ENCODE measurements at places on chromosomes 5 and 9.
A peak's percentile ranks its signal among the peaks of the same experiment; 100 is the strongest.

DNA sequence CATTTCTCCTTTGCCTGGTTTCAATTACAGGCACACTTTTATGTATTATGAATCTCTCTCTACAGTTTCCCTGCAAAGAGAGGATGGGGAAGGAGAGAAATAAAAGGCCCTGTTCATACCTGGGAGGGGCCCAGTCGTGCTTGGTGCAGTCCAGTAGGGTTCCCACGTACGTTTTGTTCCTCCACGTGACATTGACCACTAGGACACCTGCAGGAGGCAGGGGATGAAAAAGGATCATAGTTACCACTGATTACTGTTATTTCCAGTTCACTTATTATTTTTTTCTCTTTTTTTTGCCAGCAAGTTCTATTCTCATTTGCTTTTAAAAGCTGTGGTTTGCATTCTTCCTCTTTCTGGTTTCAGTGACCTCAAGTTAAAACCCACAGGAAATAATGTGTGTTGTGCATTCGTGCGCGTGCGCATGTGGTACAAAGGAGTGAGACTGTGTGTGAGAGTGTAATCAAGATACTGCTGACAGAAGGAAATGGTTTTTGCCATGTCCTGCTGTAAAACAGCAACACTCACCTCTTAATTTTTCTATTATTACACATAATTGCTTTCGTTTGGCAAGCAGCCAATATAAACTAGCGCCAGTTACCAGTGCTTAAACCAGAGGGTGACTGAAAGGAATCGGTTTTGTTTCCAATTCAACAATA lies 96.8 kb downstream of the ZNF608 start:
- DNase-seq, result peak; percentile 32

DNA sequence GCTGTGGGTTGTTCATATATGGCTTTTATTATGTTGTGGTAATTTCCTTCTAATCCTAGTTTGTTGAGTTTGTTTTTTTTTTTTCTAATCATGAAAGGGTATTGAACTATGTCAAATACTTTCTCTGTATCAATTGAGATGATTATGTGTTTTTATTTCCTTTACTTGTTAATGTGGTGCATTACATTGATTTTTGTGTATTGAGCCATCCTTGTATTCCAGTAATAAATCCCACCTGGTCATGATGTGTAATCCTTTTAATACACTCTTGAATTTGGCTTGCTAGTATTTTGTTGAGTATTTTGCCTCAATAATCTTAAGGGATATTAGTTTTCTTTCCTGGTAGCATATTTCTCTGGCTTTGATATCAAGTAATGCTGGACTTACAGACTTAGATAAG lies 13.1 kb upstream of the ERCC6L2 start:
- no peak for DNase-seq

DNA sequence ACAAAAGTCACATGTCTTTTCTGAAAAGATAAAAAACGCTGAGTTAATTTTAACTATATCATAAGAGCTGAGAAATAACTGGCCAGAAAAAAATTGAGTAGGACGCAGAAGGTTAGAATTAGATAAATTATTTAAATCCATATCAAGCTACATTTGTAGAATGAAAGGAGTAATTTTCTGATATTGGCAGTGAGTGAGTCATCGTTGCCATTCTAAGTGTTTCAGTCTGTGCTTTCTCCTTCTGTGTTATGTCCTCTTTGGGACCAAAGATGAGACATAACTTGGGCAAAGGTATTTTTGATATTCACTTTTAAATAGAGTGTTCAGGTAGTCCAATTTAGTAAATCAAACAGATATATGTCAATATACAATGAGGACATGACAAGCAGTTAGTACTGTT lies 34.4 kb upstream of the KCNN2 start:
- DNase-seq, result no peak

DNA sequence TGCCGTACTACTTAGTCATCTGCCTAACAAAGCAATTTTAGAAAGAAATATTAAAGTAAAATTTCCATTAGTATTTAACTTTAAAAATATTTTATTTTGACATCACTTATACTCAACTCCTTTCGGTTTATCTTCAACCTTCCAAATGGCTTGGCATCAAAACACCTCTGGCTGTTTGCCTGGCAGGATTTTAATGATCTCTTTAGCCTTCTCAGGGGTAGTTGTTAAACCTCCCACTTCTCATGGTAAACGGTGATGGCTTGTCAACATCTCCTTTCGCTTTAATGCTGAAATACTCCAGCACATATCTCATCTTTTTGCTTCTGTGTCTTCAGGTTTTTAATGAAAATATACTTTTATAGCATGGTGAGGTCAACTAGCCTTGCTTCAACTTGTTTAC lies 747.1 kb downstream of the CETN3 start:
- DNase-seq, result no peak

DNA sequence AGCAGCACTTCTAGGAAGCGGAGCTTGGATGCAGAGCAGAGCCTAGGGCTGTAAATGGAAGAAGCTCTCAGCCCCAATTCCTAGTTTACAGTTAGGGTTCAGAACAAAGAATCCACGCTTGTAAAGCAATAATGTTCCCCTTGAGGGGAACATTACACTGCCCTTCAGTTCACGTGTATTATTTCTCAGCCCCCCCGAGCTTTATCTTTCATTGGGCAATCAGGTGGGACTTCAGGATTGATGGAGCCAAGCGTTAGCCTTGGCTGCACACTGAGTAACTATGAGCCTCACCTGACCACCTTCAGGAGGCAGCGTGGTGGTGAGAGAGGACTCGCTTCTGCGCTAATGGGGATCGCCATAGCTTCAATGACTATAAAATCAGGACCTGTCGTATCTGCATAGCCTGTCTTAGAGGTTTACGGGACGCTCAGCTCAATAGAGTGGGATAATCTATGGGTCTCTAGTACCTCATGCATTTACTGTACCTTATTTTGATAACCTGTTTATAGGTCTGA lies 157.0 kb upstream of the RASEF start:
- DNase-seq, result no peak

DNA sequence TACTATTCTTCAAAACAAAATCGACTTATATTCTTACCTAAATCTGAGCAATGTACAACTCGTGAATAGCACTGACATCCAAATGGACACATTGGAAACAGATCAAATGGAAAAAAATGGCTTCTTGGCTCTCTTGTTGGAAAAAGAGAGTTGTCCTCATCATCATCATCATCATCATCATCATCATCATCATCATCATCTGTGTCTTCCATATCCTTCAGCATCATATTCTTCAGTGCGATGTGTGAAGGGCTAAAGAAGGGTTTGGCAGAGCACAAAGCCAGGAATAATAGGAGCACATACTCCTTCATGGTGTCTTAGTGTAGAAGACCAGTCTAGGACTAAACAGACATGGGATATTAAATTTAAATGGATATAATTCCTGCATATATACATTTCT lies 7.7 kb downstream of the ASPN start:
- no peak for DNase-seq

DNA sequence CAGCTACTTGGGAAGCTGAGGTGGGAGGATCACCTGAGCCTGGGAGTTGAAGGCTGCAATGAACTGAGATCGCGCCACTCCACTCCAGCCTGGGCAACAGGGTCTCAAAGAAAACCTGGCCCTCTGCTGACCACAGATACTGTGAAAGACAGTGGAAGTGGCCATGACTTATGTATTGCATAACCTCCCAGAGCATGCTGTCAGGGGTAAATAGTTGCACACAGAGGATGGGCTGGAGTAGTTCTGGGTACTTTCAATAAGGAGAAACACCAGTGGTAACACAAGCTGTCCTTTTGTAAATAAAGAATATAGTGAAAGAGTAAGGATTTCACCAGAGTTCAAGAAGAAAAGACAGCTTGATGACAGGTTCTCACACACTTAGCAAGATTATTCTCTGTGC lies 1.8 kb downstream of the ACER2 start:
- no peak for DNase-seq

- no peak for DNase-seq
These were observed 101.2 kb downstream of the MSX2 start for GRCh38 chr5:174825587-174825986.

DNA sequence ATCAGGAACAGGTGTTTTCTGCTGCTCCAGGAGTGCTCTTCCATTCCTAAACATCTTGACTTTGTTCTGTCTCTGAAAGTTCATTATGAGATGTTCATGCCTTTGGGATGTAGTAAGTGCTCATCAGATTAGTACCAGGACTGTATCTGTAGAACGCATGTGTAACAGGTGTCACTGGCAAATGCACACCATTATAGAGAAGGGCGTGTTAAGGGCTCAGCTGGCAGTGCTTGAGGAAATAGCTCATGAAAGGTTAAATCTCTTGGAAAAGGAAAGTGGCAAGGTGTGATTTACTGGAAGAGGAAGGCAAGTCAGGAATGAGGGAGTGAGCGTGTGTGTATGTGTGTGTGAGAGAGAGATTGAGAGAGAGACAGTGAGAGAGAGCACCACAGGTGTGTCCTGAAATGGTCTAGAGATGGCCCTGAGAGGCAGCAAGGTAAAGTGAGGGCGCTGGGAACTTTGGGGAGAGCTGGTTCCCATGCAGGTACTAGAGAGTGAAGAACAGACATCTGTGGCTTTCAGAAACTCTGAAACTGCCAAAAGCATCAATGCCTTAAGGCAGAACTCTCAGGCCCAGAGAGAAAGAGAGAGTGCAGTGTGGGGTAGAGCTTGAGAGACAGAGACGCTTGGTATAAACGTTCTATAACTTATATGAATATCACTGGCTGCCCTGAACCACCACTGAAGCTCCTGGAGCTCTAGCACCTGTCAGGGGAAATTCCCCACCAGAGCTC lies 13.7 kb upstream of the CXCL14 start:
- no peak for DNase-seq

DNA sequence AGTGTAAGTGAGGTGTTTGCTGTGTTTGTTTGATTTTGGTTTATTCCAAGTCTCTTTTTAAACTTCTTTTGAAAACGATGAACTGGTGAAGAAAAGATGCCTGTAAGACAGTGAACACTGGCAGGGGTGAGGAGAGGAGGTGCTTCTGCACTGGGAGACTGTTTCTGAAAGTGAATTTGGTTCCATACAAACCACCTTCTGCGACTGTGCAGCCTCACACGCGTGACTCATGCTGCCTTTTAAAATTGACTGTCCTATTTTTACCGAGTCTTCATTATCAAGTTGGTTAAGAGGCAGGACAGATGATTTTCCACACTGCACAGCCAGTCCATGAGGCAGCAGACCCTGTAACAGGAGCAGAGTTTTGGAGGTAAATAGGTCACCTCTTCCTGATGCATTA lies 340.6 kb downstream of the MTRR start:
- DNase-seq, result no peak

GRCh38 chr9:136119061-136119882 lies 597 bp upstream of the TMEM250 start:
- DNase-seq, result no peak

- DNase-seq, result no peak
These were observed 5.3 kb downstream of the GAPT start for GRCh38 chr5:58496488-58496887.

DNA sequence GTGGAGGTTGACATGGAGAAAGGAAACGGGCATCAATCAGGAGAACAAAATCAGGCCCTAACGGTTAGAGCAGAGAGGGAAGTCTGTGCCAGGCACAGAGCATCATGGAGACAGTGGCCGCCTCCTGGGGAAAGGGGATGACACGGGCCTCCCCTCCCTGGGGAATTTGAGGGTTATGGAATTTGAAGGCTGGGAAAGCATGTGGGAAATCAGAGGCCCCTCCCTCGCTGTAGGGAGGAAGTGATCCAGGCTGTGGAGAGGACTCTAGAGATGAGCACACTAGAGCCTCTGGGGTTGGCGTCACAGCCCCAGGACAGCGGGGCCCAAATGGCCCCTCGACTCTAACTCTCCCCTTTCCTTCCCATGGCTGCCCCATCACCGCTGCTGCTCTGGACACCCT lies 36.7 kb downstream of the PROP1 start:
- DNase-seq, result no peak

- no peak for DNase-seq
These were observed 206.1 kb downstream of the SLIT3 start for GRCh38 chr5:169094586-169095409.

DNA sequence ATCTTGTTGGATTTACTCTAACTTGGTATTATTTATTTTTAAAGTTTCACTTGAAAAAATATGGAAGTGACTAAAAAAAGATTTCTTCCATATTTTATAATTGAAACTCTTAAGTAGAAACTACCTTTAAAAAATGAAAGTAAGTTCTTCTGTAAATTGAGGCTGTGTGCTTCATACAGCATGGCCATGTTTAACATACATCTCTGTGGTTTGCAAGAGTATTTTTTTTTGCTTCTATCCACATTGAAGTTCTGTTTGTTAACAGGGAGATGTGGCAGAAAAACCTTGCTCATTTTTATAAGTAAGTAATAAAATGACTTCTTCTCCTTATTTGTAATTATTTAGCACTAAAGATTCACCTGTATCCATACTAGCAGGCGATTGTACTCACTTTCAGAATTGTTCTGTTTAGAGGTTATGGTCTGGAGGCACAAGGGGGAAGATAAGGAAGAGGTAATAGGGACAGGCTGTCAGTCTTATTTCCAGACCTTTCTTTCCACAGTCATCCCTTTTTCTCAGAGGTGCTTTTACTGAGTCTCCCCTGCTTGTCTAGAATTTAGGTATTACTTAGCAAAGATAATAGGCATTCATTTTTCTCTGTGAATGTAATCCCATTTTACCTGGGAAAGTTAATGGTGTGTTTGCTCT lies 16.0 kb downstream of the FYB1 start:
- no peak for DNase-seq

DNA sequence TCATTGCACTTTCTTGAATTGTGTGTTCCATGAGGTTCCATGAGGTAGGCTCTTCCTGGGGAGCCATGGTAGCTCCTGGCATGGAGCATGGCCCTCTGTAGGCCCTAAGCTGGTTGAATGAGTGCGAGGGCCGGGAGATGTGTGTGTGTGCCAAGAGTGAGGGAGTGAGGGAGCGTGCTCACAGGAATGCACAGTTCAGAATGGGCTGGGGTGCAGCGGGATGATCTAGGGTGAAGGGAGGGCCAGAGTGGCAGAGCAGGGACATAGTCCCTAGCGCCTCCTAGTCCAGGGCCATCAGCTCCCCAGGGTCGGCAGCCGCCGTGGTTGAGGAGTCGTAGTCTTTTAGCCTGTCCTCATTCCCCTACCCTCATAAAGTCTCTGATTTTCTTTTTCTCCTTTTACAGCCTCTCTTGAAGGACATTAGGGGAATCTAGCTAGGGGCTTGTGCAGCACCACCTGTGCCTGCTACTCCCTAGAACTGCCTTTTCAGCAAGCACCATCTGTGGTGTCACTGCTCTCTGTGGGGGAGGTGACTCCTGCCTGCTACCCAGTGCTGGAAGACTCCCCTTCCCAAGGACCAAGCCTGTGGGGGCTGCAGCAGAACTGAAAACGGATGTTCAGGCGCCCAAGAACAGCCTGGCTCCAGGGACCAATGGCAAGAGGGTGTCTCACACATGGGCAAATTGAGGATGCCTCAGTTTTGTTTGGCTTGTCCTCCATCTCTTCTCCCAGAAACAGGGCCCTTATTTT lies 65.3 kb upstream of the PPARGC1B start:
- no peak for DNase-seq

DNA sequence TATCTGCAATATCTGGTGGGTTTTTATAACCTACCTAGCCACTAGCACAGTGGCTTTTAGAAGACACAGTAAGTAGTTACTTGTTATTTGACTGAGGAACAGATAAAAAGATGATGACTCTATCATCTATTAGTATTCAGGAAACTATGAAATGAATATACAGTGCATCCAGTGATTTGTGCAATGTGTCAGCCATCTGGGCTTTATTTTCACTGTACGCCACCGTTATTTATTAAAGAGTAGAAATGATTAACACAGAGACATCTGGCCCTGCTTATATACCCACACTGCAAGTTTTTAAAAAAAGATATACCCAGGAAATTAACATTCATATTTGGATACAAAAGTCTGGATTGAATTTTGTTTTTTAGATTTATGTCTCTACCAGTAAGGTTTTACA lies 408.4 kb downstream of the PDE4D start:
- DNase-seq, result no peak

GRCh38 chr5:113692891-113693457 lies 179.5 kb downstream of the YTHDC2 start:
- DNase-seq, result no peak

Data from stimulated activated CD4-positive, alpha-beta T cell treated with anti-CD3 and anti-CD28 coated beads, Interleukin-1b, Interleukin-23, amount 100 ng/mL, for 24 hours (primary cell).